ENCODE measurements at places on chromosomes 12 and 14.

- DNase-seq, result no peak
Measured at GRCh38 chr12:97899956-97900355, 437.4 kb downstream of the RMST start.

GRCh38 chr12:53480491-53481442 lies 18.5 kb downstream of the MAP3K12 start:
- no peak for DNase-seq

- DNase-seq, result no peak
Measured at GRCh38 chr12:79982086-79983062, 47.5 kb upstream of the PPP1R12A start.

- DNase-seq, result no peak
Measured at GRCh38 chr12:121796855-121797751, 3.6 kb upstream of the RHOF start.

DNA sequence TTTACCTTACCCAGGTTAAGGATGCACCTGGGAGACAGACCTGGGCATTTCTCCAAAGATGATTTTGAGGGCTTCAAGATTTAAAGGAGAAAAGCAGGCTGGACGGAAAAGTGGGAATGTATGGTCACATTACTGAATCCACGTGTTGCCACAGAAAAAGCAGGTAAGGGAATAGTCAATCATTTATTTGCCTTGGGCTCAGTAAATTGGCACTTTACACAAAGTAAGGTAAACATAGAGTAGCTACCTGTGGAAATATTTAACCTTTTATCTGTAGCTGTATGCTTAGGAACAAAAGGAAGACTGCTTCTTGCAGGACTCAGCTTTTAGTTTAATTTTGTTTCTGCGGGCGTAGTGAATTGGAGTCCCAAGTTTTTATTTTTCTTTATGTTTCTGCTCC lies 153.3 kb downstream of the SLCO1B3 start:
- no peak for DNase-seq

GRCh38 chr12:54879579-54879978 lies 25.3 kb downstream of the MUCL1 start:
- DNase-seq, result no peak

GRCh38 chr12:115451151-115451779 lies 767.3 kb upstream of the TBX3 start:
- DNase-seq, result no peak

DNA sequence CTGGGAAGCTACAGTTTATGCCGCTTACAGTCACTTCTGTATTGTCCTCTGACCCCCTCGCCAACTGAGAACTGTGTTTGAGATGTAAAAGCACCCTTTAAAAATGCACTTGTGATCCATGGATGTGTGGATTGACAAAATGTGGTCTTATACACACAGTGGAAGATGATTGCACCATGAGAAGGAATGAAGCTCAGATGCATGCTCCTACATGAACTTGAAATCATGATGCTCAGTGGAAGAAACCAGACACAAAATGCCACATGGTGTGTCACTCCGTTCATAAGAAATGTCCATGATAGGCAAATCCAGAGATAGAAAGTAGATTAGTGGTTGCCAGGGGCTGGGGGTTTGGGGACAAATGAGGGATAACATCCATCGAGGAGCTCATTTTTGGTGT lies 58.0 kb downstream of the PITPNM2 start:
- no peak for DNase-seq

DNA sequence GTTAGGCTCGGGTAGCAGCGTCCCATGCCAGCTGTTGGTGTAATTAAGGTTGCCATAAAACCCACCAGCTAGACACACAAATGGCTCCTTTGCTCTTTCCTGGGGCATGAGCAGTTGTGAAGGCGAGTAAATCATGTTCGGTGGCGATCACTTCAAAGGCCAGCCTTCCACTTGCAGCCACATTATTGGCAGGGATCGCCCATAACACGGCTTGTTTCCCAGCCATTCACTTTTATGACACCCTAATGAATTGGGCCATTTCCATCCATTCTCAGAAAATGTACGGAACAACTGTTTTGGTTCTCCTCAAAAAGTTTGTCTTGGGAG lies 63.4 kb downstream of the BEGAIN start:
- no peak for DNase-seq

GRCh38 chr14:92677087-92677668 lies 71.2 kb downstream of the LGMN start:
- no peak for DNase-seq

- DNase-seq, result no peak
Measured at GRCh38 chr12:27015730-27016076, 1.5 kb upstream of the TM7SF3 start.

GRCh38 chr12:5083955-5084849 lies 40.5 kb downstream of the KCNA5 start:
- DNase-seq, result peak; percentile 12

- DNase-seq, result no peak
Measured at GRCh38 chr14:96309896-96310330, 53.2 kb downstream of the ATG2B start.

DNA sequence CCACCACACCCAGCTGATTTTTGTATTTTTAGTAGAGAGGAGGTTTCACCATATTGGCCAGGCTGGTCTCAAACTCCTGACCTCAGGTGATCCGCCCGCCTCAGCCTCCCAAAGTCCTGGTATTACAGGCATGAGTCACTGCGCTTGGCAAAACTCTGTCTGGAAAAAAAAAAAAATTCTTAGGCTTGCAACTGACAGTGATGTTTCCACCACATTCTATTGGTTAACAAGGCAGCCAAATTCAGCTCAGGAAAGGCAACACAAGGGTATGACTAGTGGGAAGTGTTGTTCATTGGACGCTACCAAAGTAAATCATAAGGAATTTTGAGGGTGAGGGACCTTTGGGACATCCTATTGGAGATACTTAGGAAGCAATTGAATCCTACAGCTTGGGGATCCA lies 2.9 kb upstream of the SBNO1 start:
- DNase-seq, result no peak

- DNase-seq, result no peak
Measured at GRCh38 chr14:42214981-42215491, 608.4 kb downstream of the LRFN5 start.

DNA sequence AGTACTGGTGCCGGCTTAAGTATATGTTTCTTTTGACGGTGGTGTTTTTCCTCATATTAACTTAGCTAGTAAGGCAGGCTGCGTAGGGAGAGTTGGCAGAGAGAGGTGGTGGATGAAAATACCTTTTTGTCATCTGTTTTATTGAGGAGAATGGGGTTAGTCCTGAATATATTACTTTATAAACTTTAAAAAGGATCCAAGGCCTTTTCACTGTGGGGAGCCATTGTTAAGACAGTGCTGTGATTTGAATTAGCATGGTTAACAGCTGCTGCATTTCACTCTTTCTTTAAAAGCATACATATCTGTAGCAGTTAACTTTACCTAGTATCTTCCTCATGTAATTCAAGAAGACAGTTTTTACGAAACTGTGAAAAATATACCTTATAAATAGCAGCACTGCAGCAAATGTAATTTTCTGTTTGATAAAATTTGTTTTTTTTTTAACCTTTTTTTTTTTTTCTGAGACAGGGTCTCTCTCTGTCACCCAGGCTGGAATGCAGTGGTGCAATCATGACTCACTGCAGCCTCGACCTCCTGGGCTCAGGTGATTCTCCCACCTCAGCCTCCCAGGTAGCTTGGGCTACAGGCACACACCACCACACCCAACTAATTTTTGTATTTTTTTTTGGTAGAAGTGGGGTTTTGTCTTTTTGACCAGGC lies 57.1 kb downstream of the AEBP2 start:
- no peak for DNase-seq

GRCh38 chr14:96479435-96480146 lies 22.6 kb upstream of the PAPOLA start:
- DNase-seq, result no peak

DNA sequence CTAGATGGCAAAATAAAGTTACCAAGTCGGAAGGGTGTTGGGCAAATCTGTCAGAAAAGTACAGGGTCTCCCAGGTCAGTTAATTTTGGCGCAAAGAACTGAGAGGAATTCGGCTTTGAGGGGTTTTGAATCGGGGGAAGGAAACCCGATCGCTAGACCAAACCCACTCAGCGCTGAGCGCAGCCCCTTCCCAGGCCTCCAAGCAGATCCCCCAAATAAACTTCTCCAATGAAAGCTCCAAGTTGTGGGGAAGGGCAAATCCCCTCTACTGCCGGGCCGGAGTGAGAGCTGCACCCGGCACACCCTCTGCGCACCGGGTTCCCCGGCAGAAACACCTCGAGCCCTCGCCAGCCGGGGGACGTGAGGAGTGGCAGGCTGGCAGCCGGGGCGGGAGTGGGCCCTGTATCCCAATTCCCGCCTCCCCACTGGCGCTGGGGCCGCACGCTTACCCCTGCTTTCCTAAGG lies 441 bp downstream of the E2F7 start:
- no peak for DNase-seq

DNA sequence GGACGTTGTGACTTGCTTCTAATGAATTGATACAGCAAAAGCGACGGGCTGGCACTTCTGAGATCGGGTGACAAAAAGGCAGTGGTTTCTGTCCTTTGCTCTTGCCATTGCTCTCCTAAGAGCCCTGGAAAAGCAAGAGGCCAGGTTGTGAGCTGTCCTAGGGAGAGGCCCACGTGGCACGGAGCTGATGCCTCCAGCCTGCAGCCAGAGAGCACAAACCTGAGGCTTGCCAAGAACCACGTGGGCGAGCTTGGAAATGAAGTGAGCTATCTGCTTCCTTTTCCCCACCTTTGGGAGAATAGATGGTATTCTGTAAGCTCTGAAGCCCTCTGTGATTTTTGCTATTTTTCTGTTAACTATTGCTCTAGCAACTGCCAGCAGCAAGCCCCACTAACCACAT lies 26.4 kb upstream of the NOS1 start:
- peak; percentile 23 for DNase-seq

DNA sequence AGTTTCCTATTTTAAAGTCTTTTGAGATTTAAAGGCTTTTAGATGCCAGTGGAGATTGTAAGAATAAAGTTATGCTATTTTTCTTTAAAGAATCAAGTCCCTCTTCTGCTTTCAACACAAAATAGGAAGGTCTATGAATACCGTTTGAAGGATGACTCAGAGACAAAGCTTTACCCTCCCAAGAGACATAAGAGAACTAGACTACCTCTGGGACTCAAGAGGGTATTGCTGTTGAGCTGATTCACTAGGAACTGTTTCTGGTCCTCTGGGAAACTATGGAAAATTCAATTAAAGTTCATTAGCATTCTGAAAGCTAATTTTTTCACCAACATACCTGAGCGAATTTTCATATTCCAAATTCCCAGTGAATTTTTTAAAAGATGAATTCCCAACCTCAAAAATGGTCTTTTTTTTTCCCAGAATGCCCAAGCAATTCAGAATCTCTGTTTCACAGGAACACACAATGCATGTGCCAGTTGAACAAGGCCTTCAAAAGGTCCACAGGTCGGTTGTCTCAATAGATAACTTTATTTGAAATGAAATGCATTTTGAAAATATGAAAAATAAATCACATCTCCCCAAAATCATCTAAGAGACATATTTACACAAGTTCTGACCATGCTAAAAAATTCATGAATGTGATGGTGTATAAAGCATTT lies 6.5 kb downstream of the PHLDA1 start:
- no peak for DNase-seq

GRCh38 chr14:28297559-28297958 lies 469.0 kb upstream of the FOXG1 start:
- no peak for DNase-seq

DNA sequence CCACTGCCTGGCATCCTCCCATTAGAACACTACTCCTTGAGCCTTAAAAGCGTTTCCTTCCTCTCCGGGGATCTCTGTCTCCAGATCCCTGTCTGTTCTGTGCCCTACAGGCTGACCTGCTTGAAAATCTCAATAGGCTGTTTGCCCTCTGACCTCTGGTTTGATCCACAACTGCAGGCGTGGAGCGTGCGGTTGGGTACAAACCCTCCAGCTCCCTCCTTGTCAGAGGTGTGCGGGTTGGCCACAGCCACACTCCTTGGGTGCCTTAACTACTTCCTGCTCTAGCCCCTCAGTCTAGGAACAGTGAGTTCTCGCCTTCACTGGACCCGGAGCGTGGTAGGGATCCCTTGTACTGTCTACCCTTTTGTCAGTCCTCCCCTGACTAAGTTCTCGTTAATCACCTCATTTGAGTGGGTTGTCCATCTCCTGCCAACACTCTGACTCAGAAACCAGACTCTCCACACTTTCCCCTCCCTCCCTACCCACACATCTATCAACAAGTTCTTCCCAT lies 33.1 kb downstream of the CMKLR1 start:
- no peak for DNase-seq

DNA sequence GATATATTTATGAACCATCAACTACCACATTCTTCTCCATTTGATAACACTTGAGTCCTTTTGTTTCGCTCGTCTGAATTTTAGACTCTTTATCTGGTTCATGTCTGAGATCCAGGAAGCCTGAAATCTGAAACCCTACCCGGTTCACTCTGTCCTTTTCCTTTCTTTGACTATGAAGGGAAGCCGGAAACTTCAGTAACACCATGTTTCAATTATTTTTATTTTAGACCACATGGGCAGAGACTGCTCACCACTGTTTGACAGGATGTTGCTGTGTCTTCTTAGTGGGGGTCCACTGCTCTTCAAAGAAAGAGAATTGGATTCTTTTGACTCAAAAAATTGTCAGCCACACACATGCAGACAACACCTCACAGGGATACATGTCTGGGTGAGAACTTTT lies 331.9 kb upstream of the FLRT2 start:
- no peak for DNase-seq

DNA sequence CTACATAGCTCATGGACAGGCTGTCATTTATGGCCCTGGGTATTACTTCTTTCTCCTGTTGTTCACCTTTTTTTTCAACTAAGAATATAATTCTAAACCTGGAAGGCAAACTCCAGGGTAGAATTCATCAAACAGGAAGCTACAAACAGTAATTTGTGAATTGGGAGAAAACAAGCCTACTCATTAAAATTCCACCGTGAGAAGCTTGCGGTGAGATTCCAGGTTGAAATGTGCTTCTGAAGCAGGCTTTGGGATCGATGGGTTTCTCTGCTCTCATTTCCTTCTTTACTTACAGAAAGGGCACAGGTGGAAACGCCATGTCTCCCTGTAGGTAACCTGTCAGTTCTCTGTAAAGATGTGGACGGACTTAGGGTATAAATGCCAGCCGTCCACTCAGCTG lies 257.5 kb downstream of the TMEM132C start:
- no peak for DNase-seq

GRCh38 chr12:57603815-57604453 lies 690 bp upstream of the DTX3 start:
- no peak for DNase-seq

Data from cerebellar nuclear complex (tissue), 1 donor.